ENCODE measurements at places on chromosomes 5 and 9. TPM values are rescaled to one million over a fixed set of nuclear protein-coding genes. Genes with fewer than 3 reads are reported as not detected.

DMGDH gene
- total RNA-seq = not detected

RIC1 gene
- 86.8 TPM for total RNA-seq

ANKRD20A1 gene
- total RNA-seq = 1.0 TPM

ZFP37 gene
- not detected for total RNA-seq

PCDHGA7 gene
- total RNA-seq = 8.4 TPM

- DNase-seq = no peak
- H3K27me3 ChIP-seq = no peaks in the 10 kb centered on the region
- H3K36me3 ChIP-seq = no peaks in the 10 kb centered on the region
- no peaks in the 10 kb centered on the region for H3K4me1 ChIP-seq
These were observed 625.5 kb upstream of the RORB start for GRCh38 chr9:73871636-73872035.

- H3K27me3 ChIP-seq = no peaks in the 10 kb centered on the region
- no peaks in the 10 kb centered on the region for H3K36me3 ChIP-seq
- DNase-seq = peak; percentile 43
These were observed 27.1 kb upstream of the LPAR1 start for GRCh38 chr9:111065414-111065813.

Data from Karpas-422 (cell line).